ENCODE measurements at places on chromosomes 13 and 19.

DNA sequence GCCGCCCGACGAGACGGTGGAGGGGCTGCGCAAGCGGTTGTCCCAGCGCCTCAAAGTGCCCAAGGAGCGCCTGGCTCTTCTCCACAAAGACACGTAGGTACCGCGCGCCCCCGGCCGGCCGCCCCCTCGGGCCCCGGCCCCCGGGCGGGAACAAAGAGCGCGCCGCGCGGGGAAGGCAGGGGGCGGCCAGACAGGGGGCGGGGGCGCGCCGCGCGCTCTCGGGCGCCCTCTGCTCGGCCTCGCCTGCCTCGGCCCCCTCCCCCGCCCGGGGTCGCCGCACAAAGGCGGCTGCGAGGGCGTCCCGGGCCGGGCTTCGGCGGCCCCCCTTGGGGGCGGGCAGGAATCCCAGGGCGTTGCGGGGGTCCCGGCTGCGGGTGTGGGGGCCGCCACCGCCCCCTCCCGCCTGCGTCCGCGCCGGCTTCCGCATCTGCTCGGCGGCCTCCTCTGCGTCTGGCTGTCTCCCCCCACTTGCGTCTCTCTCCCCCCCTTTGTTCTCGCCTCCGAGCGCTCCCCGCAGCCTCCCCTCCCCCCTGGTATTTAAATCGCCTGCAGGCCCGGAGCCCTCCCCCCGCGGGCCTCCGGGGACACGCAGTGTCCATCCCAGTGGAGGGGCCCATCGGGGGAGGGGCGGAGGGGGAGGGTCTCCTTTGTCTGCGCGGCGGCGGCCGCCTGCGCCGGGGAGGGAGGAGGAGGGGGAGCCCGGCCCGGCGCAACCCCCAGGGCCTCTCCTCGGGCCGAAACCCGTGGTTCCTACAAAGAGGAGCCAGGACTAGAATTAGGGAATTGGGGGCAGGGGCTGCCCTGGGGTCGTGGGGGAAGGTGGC, 2.3 kb downstream of the MIDN start:
- no peak for DNase-seq

DNA sequence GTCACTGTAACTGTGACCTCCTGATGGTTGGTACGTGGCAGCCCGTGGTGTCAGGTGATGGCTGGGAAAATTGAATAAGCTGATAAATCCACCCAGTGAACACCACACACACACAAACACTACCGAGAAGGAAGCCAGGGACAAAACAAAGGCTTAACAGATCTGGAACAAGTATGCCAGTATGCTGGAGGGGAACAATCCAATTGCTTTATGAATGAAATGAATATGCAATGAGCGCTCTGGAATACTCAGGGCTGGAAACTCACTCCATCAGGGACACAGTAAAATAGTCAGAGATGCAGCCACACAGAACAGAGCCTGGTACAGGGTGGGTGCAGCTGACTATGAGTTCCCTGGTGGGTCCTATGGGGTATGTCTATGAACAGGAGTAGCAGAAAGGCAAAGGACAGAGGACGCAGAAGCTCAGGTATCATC, 16.7 kb downstream of the TMTC4 start:
- no peak for DNase-seq

GRCh38 chr13:93352616-93353015, 126.0 kb downstream of the GPC6 start:
- no peak for DNase-seq

- DNase-seq = no peak
These were observed 185.9 kb downstream of the ZNF536 start for GRCh38 chr19:30557927-30558557.

- DNase-seq = no peak
These were observed 166.9 kb downstream of the DLEU7 start for GRCh38 chr13:50676602-50677001.

- DNase-seq = no peak
These were observed 204 bp upstream of the PDX1 start for GRCh38 chr13:27919659-27919933.

GRCh38 chr19:1026783-1027649, 608 bp downstream of the CNN2 start:
- DNase-seq = peak; percentile 37

DNA sequence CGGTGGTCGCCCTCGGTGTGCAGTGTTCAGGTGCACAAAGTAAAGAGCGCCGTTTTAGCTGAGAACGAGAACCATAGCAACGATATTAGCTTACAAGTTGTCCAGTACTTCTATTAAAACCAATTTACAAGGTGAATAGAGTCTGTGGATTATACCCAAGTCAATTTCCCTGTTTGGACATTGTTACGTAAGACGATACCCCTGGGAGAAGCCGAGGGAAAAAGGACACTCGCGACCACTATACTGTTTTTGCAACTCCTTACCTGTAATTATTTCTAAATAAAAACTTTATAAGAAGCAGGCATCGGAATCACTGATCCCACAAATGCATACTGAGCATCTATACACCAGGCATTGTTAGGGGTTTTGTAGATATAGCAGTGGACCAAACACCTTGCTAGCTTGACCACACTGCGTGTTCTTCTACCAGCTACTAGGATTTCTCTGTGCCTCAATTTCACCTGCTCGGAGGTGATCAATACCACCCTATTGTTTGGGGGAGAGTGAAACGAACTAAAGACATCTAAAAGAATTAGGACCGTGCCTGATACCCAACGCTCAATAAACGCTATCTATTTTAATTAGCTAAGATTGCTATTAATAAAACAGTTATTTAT, 488 bp upstream of the EEF2 start:
- DNase-seq = no peak

Data from inflammatory macrophage treated with lipopolysaccharide for 1 hour (primary cell).